Stimulated activated CD8-positive, alpha-beta memory T cell treated with anti-CD3 and anti-CD28 coated beads, Interleukin-4, amount 100 ng/mL, for 24 hours (primary cell): ENCODE measurements at places on chromosomes 13 and 19.

- DNase-seq: no peak
These were observed 858 bp upstream of the PPP6R1 start for GRCh38 chr19:55259540-55260210.

DNA sequence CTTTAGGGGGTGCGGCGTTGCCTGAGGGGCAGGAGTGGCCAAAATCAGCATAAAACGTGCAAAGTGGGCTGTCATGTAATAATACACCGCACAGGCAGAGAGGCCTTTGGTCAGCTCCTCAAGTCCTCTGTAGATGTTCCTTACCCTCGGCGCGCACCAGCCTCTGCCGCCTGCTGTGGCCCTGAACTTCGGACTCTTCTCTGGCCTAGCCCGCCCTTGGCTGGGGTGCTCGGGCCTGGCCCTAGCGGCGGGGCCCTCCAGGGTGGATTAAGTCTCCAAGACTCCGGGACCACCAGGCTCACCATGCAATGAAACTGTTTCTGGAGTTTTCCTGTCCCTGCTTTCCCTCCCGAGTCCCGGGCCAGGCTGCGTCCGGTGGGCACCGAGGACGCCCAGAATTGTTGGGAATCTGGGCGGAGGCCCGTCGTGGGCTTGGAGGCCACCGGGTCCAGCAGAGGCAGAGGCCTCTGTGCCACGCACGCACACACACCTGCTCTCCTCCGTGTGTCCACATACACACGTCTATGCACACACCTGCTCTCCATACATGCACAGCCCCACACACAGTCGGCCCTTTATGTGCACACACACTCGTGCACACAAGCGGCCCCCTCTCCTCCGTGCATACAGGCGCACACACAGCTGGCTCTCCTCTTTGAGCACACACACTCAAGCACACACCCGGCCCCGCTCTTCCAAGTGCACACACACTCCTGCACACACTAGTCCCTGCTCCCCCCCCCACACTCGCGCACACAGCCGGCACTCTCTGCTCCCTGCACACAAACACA, 1.5 kb upstream of the TFDP1 start:
- no peak for DNase-seq

DNA sequence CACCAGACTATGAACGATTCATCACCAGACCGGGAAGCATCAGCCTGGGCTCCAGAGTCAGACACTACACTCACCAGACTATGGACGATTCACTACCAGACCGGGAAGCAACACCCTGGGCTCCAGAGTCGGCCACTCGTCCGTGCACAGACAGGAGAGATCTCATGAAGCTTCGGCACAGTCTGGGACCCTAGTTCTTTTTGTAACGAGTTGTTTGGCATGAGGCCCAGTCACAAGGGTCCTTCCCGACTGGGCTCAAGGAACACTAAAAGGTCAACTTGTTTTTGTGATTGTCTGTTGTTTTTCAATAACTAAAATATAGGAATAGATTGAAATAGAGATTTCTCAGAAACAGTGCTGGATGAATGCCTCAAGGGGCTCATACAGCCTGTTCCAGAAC, 1141.6 kb upstream of the MIR17HG start:
- no peak for DNase-seq

- no peak for DNase-seq
These were observed 4.1 kb downstream of the ATP11A start for GRCh38 chr13:112693831-112694497.

GRCh38 chr13:99973163-99973807, 1.7 kb upstream of the ZIC5 start:
- DNase-seq: no peak

GRCh38 chr13:71939186-71939585, 72.2 kb upstream of the DACH1 start:
- DNase-seq: no peak

DNA sequence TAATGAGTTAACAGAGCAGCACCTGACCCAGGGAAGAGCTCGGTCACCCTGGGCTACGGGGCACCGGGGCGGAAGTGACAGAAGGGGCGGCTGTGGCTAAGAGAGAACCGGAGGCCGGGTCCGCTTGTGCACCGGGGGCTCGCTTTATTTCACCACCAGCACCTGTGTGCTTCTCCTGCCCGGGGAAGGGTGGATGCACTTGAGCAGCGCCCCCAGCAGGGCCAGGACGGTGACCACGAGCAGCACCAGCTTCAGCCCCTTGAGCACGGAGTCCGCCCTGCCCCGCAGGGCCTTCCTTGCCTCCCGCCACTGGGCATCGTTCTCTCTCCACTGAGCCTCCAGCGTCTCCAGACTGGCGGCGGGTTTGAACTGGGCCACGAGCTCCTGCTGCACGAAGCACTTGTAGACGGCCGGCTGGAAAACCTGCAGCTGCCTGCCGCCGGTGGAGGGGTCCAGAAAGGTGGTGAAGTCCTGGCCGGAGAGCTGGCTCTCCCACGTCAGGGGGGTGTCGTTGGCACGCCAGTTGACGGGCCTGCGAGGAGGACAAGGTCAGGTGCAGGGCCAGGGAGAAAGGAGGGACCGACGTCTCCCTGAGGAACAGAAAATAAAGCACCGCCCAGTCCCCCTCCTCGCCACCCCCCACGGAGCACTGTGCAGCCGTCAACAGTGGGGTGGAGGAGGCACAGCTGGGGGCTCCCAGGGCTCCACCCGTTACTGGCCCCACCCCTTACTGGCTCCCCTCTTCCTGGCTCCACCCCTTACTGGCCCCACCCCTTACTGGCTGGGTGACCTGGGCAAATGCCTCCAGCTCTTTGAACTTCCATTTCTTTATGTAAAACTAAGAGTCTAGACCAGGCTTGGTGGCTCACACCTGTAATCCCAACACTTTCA, 3.6 kb downstream of the FAM187B start:
- DNase-seq: no peak

DNA sequence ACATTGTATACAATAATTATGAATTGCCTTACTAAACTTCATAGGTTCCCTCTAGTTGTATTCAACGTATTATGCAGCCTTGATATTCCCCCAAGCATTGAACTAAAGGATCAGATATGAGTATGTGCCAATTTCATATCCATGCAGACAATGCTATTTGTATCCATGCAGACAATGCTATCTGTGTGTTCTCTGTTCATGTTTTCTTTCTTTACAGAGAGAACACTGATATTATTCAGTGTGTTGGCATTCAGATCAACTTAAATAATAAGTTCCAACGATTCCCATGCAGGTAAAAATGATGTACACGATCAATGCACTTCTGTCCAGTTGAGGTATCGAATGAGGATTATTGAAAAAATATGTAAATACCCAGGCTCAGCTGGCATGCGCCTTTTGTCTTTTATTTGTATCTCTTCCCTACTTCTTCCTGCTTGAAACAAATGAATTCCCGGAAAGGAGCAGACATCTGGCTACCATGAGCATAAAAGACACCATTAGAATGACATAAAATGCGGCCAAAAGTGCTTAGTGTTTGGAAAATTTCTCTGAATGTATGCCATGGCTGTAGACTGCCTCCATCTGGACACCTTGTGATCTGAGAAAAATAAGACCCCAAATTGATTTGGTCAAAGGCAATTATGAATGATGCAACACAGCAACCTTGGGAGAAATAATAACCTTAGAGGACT, 731.5 kb downstream of the SLITRK1 start:
- no peak for DNase-seq

- no peak for DNase-seq
These were observed 5.7 kb upstream of the CDC42EP5 start for GRCh38 chr19:54478677-54479266.

GRCh38 chr19:52494518-52494917, 33.0 kb upstream of the ZNF808 start:
- DNase-seq: no peak

- peak; percentile 43 for DNase-seq
These were observed 1.3 kb upstream of the ZIC2 start for GRCh38 chr13:99980201-99980823.

- no peak for DNase-seq
These were observed 25.6 kb downstream of the SAFB start for GRCh38 chr19:5648464-5648863.
